ENCODE measurements at places on chromosomes 5 and 9.
A peak's percentile ranks its signal among the peaks of the same experiment; 100 is the strongest.

DNA sequence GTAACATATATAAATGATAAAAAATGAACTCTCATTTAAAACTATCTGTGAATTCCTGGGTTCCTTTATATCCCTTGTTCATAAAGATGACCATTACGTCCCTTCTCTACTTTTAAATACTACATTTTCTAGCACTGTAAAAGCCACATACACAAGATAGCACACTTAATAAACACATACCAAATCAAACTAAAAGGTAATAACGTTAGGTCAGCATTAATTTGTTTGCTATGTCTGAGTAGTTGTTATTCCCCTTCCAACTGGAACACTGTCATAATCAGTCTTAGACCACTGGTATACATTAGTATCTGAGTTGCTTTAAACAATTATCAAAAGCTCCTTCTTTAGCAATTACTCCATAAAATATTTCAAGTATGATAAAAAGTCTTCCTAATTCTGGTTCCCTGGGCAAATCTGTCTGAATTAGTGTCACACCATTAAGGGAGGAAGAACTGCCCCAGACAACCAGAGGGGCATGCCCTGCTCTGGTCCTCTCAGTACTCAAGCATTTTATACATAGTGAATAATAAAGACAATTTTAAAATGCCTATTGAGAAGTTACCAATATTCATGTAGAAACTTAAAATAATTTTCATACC lies 98.1 kb downstream of the RAPGEF6 start:
- DNase-seq: no peak

GRCh38 chr9:72228282-72228681 lies 79.0 kb downstream of the GDA start:
- no peak for DNase-seq

DNA sequence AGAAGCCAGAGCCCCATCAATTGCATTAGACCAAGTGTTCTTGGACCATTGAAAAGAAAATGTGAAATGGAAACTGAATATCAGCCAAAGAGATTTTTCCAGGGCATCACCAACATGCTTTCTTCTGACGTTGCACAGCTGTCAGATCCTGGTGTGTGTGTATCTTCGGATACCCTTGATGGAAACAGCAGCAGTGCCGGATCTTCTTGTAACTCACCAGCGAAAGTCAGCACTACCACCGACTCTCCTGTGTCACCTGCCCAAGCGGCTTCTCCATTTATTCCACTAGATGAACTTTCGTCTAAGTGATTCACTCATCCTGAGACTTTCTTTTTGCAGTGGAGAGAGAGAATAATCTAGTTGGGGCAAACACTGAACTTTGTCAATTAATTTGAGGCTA lies 75.7 kb downstream of the PIP5K1B start:
- DNase-seq: no peak

DNA sequence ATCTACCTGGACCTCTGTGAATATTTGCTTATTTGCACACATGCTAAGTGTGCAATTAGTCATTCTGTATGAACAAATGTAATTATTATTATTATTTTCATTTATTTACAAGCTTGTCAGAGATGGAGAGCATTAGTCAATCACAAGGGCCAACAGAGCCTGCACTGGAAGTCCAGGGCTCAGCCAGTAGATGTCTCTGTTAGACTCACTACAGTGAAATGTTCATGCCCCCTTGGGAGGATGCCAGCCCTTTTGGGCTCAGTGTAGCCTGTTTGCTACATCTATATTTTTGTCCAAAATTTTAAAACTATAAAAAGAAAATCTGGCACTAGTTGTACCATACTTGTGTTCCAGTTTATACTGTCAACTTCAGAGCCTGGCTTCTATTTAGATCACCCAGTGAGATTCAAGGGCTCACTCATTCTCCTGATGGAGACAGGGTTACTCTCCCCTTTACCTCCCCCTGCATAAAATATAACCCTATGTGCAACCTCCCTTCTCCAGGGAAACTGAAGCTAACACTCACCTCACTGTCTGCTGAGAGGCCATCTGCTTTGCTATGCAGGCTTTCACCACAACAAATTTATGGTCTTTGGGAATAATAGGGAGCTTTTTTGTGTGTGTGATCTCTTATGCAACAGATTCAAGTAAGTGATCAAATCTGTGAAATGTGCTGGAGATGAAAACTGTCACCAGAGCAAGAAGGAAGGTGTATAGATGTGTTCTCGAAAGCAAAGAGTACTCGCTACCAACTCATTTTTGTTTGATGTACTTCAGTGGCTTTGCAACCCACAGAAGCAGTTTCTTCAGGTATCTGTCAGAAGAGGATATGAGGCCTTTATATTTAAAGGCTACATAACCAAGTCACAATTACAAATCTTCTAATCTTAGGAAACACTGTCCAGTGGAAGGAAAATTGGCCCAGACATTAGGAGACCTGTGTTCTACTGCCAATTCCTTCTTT lies 99.9 kb upstream of the TLE4 start:
- no peak for DNase-seq

- DNase-seq: no peak
Measured at GRCh38 chr9:131499254-131499767, 3.4 kb upstream of the POMT1 start.

DNA sequence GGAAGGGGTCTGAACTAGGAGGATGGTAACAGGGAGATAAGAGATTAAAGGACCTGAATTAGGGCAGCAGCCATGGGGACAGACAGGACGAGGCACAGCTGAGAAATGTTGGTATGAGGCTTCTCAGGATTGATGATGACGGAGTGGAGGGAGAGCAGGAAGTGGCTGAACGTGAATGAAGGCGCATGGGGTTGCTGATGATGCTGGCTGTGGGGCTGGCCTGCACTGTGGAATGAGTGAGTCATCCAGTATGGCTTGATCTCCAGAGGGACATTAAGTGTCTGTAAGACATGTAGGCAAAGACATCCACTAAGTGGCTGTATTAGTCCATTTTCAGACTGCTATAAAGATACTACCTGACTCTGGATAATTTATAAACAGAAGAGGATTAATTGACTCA lies 256.4 kb downstream of the ICE1 start:
- no peak for DNase-seq

- no peak for DNase-seq
Measured at GRCh38 chr5:9391080-9391479, 154.8 kb downstream of the SEMA5A start.

GRCh38 chr5:179619776-179620175 lies 3.7 kb downstream of the HNRNPH1 start:
- DNase-seq: no peak

GRCh38 chr5:51302343-51302742 lies 80.9 kb upstream of the ISL1 start:
- DNase-seq: no peak

DNA sequence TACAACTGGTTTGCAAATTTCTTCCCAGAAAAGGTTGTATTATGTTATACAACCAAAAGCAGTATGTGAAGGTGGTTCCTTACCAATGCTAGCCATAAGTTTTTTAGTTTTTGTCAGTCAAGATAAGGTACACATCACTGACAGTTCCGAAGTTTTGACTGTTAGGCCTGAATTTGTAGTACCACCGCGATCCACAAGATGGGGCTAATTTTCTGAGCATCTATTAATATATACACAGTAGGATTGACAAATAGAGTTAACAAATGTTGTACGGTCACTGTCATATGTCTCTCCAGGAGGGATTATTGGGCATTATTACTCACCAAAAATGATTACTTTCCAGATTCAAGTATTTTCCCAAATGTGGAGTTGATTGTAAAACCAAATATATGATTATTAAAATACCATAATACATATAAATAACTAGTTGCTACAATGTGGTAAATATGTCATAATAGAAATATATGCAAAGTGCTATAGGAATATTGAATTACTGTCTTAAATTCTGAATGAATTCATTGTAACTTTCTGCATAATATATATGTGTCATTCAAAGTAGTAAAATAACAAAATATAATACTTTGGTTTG lies 28.4 kb upstream of the LRRC19 start:
- DNase-seq: peak; percentile 7

DNA sequence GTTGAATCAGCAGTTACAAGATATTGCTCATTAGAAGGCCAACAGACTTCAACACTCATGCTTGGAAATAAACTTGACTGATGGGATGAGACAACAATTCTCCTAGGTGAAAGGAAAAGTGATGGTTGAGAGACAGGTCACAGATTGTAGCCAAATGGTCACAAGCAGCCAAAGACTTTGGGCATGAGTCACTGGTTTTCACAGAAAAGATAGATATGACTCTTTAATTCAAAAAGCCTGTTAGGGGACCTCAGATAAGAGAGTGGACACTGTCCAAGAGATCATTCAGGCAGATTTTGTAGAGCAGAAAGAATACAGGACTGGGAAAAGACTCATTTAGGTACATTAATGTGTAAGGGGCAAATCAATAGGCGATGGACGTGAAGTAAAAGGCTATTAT lies 982.5 kb downstream of the MAT2B start:
- no peak for DNase-seq

GRCh38 chr9:128316421-128316820 lies 5.8 kb downstream of the TRUB2 start:
- no peak for DNase-seq

DNA sequence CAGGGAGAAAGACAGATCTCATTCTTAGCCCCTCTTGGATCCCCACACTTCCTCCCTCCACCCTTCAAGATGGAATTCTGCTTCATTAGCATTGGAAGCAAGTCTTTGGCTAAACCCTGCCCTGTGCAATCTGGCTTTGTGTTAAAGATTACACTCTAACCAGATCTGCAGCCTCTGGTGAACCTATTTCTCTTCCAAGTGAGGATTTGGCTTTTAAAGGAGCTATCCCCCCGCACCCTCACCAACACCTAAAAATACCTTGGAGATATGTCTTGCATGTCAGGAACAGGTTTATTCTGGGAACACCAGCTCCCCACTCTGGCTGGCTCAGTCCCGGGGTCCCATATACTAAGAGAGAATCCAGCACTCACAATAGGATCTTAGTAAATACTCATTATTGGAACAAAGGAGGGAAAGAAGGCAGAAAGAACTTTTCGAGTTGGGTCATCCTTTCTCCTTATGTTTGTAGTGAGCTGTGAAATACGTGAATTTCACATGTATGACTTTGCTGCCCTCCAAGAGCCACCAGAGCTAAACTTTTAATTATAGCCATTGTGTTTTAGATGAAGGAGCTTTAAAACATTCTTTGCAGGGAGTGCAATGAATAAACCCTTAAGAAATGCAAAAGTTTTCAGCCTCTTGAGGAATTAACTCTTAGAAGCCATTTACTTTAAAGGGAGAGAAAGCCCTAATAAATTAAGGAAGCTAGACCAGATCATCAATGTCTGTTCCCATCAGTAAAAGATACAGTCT lies 53.7 kb upstream of the HRH2 start:
- DNase-seq: no peak

DNA sequence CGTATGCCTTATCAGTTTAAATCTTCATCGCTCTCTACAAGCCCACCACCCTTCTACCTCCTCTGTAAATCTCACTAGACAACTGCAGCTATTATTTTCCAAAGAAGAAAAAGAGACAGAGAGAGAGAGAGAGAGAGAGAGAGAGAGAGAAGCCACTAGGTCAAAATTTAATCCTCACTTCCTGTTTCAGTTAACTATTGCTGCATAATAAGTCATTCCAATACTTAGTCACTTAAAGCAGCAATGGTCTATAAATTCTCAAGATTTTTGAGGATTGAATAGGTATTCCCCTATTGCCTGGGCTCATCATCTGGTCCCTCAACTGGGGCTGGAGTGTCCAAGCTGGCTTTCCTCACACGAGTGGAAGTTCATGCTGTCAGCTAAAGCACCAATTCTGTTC lies 68.8 kb downstream of the ITGA1 start:
- no peak for DNase-seq

DNA sequence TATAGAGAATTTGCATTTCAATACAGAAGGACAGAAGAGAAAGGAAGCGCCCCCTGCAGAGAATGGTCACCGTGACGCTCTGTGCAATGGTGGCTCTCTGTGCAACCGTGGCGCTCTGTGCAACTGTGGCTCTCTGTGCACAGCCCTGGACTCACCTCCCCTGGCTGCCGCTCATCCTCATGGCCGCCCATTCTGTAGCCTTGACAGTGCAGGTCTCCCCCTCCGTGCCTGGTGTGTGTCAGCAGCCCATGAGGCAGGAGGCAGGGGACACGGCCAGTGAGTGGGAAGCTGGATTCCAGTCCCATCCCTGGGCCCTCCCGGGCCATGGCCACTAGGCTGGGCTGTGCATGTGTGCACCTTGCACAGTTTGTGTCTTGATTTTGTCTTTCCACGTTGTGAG lies 12.0 kb downstream of the EXOC3 start:
- no peak for DNase-seq

- DNase-seq: no peak
Measured at GRCh38 chr9:137738703-137739102, 119.9 kb downstream of the EHMT1 start.

DNA sequence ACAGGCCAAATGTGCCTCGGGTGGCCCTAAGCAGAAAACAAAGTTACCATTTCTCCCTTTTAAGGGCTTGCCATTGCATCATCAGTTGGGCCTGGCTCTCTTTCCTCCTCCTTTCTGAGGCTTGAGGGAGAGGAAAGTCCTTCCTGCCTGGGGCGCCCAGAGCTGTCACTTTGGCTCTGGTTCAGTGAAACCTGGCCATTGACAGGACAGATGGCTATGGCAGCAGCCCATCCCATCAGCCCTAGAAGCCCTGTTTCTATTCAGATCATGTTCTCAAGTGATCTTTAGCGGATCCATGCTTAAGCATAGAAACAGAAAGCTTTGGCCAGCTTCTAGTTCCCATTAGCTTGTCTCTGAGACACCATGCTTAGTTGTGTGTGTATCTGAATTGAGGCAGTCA lies 293.4 kb downstream of the YTHDC2 start:
- no peak for DNase-seq

DNA sequence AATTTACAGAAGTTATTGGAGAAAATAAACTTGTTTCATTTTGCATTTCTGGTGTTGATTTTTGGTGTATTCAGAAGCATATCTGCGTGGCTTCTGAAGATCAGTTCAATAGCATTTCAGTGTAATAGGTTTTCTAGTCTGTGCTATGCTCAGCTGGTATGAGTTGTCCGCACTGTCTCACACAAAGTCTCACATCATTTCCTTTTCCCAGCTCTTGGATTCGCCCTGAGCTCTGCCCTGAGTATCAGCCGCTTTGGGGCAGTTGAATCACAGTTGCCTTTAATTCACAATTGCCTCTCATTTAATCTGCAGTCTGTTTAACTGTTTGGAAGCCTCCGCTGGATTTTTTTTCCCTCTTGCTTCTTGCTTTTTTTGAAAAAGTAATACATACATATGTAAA lies 6.4 kb upstream of the TTC23L start:
- DNase-seq: no peak

GRCh38 chr5:80319702-80320101 lies at the start of gene SPZ1:
SPZ1 (plus strand) TSS chr5:80320002; CDS start chr5:80320216, 214 bp downstream.
- DNase-seq: no peak

DNA sequence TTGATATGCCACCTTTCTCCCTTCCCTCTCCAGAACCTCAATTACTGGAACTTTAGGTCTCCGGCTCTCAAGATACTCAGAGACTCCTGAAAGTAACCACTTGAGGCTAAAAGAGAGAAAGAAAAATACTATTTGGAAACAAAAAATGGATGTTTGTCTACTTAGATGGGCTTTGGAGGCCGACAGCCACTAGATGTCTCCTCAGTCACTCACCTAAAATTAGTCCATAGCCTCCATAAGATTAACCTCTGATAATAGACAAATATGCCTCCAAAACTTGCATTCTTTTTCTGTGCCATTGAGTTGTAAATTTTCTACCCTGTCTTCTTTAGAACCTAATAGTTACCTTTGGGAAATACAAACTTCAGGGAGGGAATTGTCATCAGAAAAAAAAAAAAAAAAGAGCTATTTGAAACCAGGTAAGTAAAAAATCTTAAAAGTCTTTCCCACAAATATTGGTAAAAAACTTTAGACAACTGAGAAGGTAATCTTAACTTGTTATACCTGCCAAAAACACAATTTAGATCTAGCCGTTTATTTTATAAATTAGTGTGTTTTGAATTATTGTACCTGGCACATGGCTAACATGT lies 11.2 kb upstream of the PCDH1 start:
- no peak for DNase-seq

GRCh38 chr5:81361600-81361999 lies 32.3 kb downstream of the ACOT12 start:
- DNase-seq: no peak

All from T follicular helper cell (primary cell).